ENCODE measurements at places on chromosomes 3 and 15.

DNA sequence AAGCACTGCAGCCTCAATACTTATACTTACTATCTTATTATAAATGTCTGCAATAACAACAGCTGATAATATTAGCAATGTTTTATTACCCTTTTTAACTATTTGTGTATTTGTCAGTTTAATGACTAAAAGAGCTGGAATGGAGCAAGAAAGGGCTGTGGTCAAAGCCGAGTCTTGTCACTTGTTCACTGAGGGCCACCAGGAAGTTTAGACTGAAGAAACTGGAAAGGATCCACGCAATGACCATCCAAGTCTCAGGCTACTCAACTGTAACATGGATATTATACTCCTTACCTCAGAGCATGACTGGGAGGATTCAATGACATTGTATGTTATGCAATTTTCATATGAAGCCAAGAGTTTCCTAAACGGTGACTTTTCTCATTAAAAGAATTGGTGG lies 90.4 kb downstream of the TJP1 start:
- DNase-seq, result no peak

DNA sequence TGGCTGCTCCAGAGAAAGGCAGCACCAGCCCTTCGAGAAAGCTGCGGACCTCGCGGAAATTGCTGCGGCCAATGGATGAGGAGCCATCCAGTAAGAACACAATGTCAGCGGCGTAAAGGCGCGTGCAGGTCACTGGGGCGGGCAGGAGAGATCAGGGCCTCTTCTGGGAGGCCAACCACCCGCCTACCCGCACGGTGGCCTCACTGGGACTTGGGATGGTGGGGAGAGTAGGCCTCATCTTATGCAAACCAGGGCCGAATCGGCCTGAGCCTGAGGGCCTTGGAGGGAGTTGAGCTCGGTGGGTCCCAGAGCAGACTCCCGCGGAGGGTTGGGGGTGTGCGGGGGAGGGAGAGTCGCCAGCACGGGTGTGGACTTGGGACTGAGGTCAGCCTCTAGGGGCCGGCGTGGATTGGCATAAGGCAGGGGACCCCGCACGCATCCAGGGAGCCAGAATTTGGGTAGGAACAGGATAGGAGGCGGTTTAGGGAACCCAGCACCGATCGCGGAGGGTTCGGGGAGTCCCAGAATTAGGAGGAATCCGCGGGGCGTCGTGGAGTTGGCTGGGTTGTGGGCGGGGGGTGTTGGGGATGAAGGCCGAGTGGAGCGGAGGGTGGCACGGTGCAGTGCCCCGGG lies 596 bp downstream of the COL7A1 start:
- DNase-seq, result no peak

- no peak for DNase-seq
Observed at GRCh38 chr3:140896997-140897396, 44.6 kb upstream of the SLC25A36 start.

DNA sequence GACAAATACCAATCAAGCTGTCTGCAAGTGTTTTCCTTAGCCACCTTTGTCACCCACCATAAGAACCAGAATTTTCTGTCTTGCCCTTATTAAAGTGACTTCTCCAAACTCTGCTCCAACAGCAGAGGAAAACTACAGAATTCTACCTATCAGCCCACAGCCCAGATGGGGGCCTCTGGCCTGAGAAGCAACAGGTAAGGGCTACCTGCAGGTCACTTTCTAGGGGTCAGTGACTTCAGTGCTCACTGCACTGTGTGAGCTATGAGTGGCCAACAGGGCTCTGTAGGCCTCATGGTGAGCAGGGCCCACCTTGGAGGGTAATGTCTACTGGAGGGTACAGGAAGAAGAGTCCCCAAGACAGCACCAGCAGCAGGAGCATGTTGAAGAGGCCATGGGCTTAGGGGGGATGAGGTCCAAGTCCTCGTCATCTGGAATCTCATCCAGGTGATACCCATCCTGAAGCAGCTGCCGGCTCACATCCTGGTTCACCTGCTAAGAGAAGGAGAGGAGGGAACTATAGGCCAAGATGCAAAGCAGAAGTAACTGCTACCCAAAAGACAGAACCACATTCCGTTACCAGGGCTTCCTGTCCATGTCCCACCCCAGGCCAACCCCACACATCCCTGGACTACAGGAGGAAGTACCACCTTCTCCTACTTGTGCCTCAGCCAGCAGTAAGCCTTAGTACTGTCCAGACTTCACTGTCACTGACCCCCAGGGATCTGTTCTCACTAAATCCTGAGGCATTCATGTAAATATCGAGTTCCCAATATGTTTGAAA lies 4.2 kb downstream of the FAM219B start:
- no peak for DNase-seq

- DNase-seq, result no peak
Observed at GRCh38 chr3:21747966-21748555, 2.9 kb downstream of the ZNF385D start.

DNA sequence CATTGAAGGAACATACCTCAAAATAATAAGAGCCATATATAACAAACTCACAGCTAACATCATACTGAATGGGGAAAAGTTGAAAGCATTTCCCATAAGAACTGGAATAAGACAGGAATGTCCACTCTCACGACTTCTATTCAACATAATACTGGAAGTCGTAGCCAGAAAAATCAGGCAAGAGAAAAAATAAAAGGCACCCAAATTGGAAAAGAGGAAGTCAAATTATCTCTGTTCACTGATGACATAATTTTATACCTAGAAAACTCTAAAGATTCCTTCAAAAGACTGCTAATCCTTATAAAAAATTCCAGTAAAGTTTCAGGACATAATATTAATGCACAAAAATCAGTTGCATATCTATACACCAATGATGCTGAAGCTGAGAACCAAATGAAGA lies 34.9 kb downstream of the SLC2A2 start:
- no peak for DNase-seq

DNA sequence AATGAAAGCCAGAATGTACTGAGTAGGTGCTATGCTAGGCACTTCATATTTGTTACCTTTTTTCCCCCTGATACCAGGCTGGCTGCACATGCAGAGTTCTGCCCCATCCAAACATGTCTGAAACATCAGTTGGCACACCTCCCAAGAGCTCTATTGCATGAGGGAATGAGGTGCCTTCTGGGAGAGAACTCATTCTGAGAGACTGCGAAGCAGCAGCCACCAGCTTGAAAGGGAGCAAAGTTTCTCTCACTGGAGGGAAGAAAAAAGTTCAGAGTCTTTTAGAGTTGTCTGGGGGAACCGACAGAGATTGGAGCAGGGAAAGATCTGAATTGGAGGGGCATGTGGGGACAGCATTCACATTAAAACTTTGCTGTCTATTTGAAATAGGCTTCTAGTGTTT lies 84.1 kb downstream of the AGBL1 start:
- no peak for DNase-seq

DNA sequence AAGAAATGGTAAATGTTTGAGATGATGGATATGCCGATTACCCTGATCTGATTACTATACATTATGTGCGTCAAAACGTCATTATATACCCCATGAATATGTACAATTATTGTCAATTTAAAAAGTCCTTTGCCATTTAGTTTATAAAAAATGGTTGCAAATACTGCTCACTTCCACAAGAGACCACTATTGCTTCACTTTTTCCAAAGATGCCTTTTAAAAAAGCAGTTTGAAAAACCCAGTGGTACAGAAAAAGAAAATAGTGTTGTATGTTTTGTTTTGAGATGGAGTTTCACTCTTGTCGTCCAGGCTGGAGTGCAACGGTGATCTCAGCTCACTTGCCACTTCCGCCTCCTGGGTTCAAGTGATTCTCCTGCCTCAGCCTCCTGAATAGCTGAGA lies 39.3 kb downstream of the EDEM1 start:
- no peak for DNase-seq

DNA sequence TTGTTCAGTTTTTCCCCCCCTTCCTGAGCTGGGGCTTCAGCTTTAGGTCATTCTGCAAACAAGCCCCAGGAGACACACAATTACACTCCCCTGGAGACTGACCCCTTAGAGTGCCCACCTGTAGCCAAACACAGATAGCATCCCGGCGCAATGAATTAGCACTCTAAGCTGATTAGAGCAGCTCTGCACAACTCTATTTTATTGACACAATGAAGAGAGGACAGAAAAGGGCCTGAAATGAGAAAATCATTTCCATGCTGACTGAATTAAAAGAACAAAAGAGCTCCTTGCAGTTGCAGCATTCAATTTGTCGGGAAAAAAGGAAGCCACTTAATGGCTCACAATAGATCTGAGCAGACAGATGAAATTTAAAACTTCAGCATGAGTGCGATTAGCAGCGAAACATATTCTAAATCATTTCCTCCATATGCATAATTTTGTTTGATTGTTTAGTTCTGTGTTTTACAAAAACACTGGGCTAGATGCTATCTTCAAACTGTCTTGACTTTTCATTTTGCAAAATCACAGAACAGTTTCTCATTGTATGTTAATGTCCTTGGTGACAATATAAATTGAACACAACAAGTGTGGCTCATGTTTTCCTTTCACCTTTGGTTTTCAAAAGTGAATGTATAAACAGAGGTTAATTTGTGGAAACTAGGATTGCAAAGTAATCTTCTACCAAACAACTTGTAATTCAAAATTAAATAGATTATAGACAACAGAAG lies 308.6 kb downstream of the MECOM start:
- DNase-seq, result no peak

DNA sequence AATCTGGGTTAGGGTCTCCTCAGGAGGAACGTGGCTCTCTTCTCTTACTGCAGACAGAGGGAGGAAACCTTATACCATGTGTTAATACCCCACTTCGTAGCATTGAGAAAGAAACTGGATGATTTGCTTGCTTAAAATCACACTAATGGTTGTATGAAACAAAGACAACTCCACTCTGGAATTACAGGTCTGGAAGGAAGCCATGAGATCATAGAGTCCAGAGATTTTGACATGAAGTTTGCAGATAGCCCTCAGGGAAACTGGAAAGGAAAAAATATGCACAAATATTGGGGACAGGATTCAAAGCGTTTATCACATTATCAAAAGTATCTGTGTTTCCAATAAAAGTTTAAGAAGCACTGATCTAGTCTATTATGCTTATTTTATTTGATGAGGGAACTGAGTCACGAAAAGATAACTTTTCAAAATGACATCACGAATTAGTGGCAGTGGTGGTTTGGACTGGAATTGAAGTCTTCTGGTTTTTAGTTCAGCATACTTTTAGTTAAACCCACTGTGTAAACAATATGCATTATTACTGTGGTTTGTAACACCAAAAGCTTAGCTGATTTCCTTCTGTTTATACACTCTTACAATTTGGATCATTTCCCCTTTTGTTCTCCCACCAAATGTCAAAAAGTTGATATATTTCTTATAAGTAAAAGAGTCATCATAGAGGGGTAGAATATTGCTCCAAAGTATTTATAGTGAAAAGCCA lies 16.8 kb downstream of the FGF7 start:
- DNase-seq, result no peak

DNA sequence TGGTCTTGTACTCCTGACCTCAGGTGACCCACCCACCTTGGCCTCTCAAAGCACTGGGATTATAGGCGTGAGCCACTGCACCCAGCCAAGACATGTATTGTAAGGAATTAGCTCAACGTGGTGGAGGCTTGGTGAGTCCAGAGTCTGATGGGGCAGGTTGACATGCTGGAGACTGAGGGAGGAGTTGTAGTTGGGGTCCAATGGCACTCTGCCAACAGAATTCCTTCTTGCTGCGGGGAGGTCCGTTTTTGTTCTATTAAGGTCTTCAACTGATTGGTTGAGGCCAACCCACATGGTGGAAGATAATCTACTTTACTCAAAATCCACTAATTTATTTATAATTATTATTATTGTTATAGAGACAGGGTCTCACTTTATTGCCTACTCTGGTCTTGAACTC lies 30.1 kb downstream of the PLA2G4D start:
- no peak for DNase-seq

- no peak for DNase-seq
Observed at GRCh38 chr3:57393977-57394376, 101.5 kb upstream of the ASB14 start.

- DNase-seq, result peak; percentile 76
Observed at GRCh38 chr3:177358091-177358976, 161.1 kb upstream of the TBL1XR1 start.

DNA sequence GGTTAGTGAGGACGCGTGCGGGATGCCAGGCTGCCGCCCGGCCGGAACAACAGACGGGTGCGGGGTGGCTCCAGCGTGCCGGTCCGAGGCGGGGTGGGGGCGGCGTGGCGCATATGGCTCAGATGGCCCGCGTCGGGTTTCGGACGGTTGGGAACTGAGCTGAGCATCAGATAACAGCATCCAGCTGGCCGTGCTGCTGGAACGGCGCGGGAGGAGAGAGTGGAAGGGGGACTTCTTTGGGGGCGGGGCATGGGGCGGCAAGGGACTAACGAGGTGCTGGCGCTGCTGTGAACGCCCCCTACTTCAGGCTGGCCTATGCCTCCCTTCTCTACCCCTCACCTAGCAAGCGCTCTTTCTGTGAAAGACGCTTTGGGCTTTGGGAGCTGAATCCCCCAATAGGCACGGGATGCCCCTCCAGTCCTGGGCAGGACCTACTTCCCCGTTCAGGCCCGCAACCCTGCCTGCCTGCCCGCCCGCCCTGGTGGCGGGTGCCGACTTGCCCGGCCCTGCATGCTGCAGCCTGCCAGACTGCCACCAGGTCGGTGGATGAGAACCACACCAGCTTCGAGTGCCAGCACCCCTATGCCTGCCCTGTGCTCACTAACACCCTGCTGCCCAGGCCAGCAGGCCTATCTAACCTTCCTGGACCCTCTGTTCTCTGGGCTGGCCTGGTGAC lies 542 bp downstream of the INKA1 start:
- DNase-seq, result peak; percentile 53

DNA sequence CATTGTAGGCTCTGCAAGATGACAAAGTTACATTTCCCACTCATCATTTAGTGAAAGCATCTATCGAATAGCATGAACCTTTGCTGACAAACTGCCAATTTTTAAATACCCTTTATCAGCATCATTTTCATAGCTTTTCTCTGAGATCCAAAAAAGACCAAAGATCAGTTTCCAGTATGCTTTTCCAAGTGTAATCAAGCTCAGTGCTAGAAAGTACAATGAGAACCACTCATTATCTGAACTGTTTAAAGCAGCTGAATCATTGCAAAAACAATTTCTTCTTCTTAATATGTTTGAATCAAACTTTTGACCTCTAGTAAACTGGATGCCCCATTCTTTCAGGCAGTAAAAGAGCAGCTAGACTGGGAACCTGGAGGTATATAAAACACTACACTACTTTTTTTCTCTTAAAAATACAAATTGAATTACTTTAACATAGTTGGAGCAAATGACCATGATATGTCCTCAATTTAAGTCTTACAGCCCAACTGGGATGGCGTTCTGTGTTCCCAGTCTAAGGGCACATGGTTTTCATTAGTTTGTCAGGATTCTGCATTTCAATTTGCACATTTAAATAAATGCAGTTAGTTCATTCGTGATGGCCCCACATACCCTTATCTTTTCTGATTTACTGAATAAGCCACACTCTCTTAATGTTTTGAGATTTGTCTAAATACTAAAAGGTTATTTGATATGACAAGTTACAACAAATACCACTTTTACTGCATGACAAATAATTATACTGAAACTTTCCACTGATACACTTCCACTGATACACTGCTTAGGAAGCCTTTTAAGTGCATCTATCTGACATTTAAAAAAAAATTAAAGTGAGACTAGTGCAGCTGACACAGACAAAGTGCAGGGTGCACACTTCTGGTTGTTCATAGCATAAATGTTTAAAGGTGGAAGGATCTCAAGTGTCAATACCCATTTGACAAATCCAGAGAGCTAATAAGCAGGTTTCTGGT lies 146.0 kb upstream of the FRMD4B start:
- DNase-seq, result no peak

- peak; percentile 92 for DNase-seq
Observed at GRCh38 chr3:189099031-189099471, 72.7 kb upstream of the TPRG1 start.
